CD4-positive, alpha-beta T cell treated with Interleukin-12 subunit alpha and Interleukin-12 subunit beta, for 1 hour (primary cell): ENCODE measurements at places on chromosomes 4 and X.
A peak's percentile ranks its signal among the peaks of the same experiment; 100 is the strongest.

DNA sequence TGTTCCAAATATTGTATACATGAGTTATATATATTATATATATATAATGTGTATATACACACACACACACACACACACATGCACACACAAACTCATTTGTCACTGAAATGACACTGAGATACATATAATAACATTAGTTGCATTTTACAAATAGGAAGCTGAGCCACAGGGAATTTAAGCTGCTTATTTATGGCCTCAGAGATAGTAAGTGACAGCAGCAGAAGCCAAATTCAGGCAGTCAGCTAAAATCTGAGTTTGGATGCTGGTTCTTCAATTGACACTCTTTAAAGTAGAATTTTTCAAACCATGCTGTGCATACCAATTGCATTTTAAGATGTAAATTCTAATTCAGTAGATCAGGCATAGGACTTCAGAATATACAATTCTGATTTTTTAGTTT lies 163.3 kb upstream of the CTSO start:
- DNase-seq = no peak

DNA sequence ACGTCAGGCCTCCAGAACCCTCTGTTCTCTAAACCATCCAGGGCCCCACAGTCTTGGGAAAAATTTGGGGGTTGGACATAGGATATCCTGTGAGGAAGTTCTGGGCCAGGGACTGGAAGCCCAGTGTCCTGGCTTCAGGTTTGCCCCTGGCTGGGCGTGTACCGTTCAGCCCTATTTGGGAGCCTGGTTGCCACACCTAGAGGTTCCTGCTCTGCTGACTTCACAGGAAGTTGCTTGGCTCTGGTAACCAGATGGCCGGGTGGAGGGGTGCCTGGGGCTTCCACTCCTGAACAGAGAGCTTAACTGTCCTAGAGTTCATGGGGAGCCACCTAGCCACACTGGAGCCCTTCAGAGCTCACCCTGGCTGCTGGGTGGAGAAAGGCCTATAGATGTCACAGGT lies 1.1 kb downstream of the TAFAZZIN start:
- peak; percentile 52 for DNase-seq

DNA sequence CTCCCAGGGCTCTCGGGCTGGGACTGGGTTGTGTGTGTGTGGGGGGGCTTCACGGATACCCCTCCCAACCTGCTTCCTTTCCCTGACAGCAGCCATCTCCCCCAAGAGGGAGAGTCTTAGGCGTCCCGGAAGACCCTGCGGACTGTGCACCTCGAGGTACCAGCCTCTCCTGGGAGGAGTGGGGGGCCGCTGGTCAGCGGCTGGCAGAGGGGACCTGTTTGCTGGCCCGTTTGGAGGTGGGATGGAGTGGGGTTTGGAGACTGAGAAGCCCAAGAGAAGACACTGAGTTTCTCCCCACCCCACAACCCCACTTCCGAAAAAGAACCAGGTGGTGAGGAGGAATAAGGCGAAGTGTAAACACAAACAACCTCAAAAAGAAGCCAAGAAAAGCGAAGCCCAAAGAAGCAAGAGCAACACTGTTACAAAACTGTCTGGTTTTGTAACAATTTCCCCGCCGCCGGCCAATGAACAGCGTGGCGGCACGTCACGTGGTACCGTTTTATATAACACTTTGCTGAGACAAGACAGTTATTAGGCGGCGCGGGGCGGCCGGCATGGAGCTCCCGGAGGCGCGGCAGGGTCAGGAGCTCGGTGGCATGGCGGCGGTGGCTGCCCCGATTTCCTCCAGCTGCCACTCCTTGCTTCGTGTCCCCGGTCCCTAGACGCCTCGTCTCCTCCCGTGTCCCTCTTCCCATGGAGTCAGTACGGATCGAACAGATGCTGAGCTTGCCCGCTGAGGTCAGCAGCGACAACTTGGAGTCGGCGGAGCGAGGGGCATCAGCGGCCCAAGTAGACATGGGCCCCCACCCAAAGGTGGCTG lies at the start of gene LONRF3:
TSS of gene LONRF3 (plus strand) at position 531 of the 820 bp plus-strand sequence. CDS start at position 694, 163 bp downstream.
- DNase-seq = peak; percentile 77

GRCh38 chr4:78902298-78902697 lies 36.9 kb downstream of the PAQR3 start:
- no peak for DNase-seq

GRCh38 chr4:1310796-1311631 lies 21.3 kb downstream of the MAEA start:
- peak; percentile 24 for DNase-seq

- DNase-seq = no peak
Measured at GRCh38 chr4:70996018-70996360, 2.5 kb downstream of the DCK start.

DNA sequence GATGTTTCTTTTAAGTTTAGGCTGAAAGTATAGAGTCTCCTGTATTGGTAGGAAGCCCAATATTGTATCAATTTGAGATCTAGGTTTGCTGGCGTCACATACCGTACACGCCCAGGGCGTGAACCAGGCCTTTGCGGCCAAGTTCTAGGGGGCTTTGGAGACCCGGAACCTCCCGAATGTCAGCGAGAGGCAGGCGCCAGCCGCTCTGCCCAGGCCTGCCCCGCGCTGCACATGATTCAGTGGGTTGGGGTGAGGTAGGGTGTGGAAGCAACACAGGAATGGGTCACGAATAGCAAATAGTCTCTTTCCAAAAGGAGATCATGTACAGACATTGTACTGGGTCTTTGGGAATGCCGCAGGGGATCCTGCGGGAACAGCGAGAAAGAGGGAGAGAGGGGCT lies 195.7 kb upstream of the FAT1 start:
- no peak for DNase-seq

GRCh38 chr4:92279296-92279695 lies 24.5 kb upstream of the GRID2 start:
- no peak for DNase-seq

GRCh38 chr4:161457311-161457710 lies 706.5 kb downstream of the FSTL5 start:
- DNase-seq = no peak

DNA sequence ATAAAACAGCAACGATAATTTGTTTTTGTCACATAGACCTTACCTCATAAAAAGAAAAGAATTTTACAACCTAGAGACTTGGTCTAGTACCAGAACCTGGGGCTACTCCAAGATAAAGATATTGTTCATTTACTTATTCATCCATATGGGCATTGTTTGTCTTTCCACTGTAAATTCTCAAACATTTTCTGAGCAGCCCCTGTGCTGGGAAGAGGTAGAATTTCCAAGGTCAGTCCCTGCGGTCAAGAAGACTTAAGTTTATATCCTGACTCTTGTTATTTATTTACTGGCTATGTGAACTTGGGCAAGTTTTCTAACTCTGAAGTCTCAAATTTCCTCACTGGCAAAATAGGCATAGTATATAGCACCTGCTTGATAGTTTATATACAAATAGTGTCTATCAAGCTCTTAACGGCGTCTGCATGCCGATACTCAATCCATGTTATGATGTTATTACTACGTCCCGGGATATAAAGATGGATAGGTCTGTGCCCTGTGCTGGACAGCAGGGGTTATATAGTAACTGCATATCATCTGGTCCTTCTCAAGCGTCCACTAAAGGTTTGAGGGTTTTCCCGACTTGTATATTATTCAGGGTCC lies 222.1 kb upstream of the TAPT1 start:
- no peak for DNase-seq

DNA sequence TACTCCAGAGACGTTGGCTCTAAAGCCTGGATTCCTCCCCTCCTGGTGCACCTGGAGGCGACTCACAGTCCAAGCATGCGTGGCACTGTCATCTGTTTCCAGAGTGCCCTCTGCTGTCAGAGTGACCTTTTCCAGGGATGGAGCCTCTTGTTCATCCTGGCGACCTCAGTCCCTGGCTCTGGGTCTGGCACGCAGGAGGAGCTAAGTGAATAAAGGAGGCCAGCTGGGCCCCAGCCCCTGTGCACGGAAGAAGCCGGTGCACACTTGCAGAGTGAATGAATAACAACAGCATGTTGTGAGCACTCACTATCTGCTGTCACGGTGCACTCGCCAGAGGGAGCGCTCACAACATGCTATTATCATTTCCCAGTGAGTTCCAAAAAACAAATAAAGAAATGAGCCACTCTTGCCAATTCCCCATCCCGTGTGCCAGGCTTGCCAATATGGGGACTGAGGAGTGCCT lies 27.8 kb upstream of the PSAPL1 start:
- DNase-seq = no peak

DNA sequence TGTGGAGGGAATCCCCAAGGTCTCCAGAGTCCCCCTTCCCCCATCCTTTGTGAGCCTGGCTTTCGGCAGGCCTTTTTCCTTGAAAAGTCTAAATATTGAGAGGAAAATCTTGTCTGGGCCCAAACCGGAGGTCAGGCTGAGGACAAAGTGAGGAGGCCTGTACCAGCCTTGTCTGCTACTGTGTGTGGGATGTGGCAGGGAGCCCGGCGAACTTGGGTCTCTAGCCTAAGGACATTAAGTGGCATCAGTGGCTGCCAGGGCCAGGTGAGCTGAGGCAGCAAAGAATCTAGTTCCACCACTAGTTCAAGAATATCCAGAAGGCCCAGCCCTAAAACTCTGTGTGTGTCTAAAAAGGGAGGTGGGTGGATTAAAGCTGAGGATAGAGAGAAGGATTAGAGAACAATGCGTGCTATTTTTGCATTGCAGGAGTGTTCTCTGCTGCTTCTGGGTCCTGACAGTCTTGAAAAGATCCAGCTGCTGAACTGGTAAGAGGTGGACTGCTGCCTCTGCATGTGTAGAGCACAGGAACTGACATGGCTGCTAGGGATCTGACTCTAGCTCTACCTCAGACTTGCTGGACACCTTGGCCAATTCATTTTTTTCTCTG lies 1.2 kb upstream of the AMER1 start:
- peak; percentile 0 for DNase-seq

DNA sequence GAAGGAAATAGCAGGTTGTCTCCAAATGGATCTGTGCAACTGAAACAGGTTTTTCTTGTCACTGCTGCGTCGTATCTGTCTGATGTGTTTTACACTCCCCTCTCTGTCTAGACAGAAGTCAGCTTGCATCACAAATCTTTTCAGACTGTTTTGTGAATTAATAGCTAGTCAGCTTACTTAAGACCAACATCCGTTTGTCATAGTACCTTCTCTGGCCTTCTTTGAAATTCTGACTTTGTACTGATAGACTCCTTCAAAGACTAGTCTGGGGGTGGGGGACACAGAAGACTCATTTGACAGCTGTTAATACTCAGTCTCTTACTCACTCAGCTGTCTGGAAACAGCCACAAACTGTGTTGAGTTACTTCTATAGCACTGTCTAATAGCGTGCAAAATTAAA lies 197.8 kb downstream of the PALLD start:
- DNase-seq = no peak

DNA sequence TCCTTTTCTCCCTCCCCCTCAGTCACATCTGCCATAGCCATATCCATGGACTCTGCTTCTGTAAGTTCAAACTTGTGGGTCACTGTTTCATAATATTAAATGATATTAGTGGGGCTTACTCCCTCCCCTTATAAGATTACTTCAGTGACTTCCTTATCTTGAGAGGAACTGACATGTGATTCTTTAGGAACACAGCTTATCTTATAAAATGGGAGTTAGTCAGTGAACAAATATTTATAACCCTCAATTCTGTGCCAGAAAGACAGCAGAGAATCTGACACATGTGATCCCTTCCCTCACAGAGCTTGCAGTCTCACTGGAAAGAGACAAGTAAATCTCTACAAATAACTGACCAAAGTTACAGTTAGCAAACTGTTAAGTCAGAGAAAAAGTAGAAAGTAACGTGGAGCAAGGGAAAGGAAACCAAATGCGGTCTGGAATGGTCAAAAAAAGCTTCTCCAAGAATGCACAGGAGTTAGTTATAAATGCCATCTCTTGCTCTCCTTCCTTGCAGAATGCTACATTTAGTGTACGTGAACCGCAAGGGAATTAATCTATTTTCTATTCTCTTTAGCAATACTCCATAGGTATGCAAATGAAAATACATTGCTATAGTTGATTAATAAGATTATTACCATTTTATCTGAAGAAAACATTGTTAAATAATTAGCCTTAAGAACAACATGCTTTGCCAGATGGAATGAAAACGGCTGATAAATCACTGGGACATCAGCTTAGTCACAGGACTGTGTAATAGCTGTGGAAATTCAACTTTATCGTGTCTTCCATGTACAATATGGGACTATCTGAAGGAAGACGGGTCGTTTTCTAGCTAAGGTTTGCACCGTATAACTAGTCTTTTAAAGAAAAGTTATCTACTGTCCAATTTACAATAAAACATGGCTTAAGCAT lies 29.0 kb downstream of the SGMS2 start:
- DNase-seq = no peak

- peak; percentile 72 for DNase-seq
Measured at GRCh38 chrX:65985922-65986588, 53.8 kb downstream of the VSIG4 start.

DNA sequence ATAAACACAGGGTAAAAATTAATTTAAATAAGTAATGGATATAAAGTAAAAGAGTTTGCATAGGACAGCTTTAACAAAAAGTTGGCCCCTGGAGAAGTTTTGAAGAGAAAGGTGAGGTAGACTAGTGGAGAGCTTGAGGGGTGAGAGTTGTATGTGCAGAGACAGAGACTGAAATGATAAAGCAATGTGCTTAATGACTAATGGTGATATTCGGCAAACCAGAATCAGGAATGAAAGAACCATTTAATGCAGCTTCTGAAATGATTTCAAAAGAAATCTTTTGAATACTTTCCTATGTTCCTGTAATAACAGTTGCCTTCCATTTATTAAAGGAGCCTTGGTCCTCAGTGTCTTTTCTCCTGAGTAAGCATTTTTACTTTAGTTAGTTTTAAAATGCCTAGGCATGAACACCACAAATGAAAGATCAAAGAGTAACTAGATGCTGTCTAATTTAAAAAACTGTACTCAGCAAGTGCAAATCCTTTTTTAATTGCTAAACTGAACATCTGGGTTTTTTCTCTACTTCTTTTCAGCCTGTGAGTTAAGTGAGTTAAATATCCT lies 28.5 kb downstream of the CAMK2D start:
- DNase-seq = no peak

GRCh38 chrX:12984603-12985319 lies 9.9 kb downstream of the TMSB4X start:
- DNase-seq = peak; percentile 71

DNA sequence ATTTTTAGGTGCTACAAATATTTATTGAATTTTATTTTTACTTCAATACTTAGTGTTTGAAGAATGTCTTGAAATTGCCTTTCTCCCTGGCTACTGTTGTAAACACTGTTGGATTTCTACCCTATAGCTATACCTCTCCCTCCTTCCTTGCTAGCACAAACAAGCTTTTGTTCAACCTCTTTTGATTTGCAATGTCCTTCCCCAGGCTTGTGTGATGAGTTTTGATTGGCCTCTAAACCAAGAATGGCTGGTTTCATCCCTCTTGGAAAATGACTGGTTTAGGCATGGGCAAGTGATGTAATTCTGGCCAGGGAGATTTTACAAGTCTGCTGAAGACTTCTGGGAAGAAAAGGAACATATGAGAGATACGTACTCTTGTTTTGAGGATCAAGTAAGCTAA lies 25.3 kb upstream of the SLITRK2 start:
- DNase-seq = no peak
